Caudate nucleus (tissue), 63 donors: ENCODE measurements at places on chromosomes 13 and 19.

- DNase-seq: no peak
Measured at GRCh38 chr13:85278851-85279250, 520.4 kb downstream of the SLITRK6 start.

- DNase-seq: no peak
Measured at GRCh38 chr13:110538632-110539031, 22.9 kb downstream of the RAB20 start.

DNA sequence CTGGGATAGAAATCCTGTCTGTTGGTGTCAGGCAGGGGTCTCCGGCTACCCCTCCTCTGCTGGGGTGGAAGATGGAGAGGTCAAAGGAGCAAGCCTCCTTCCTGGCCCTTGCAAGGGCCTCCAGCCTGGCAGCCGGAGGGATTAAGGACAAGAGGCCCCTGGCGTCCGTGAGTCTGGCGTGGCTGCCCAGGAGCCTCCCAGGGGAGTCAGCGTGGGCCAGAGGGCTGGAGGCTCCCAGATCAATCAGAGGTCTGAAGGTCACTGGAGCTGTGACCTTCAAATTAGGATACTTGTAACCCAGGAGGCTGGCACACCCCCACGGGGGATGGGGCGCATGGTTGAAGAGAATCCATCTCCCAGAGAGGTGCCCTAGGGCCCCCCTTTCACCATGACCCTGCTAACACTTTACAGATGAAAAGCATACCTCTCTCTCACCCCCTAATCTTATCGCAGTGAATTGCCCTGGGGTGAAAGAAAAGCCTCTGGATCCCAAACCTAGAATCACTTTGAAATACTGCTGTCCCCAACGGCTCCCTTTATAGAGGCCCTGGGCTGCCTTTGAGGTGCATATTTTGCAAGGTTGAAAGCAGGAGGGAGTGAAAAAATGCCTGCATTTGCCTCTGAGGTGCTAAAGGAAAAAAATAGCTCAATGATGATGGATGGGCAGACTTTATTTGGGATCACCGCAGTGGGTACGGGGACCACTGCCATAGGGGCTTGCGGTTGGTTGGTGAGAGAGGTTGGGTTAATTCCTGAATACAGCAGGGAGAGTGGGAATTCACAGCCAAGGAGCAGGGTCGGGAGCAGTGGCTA lies 44.9 kb upstream of the PEG3 start:
- no peak for DNase-seq

- DNase-seq: no peak
Measured at GRCh38 chr19:18712981-18713380, 29.5 kb downstream of the CRTC1 start.

DNA sequence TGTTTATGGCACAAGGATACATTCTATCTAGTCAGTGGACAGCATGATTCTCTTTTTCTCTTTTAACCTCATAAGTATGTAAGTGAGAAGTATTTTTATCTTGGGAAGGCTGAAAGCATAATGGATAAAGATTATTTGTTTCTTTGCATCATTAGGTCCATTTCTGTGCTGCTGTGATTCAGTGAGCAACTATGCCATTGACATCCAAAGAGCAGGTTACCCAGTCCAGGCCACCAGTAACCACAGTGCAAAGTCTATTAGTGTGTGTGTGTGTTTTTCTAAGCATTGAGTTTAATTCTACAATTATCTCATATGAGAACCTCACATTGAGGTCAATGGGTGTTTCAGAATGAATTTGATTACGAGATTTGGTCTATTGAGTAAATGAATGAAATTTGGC lies 158.8 kb upstream of the DACH1 start:
- no peak for DNase-seq

DNA sequence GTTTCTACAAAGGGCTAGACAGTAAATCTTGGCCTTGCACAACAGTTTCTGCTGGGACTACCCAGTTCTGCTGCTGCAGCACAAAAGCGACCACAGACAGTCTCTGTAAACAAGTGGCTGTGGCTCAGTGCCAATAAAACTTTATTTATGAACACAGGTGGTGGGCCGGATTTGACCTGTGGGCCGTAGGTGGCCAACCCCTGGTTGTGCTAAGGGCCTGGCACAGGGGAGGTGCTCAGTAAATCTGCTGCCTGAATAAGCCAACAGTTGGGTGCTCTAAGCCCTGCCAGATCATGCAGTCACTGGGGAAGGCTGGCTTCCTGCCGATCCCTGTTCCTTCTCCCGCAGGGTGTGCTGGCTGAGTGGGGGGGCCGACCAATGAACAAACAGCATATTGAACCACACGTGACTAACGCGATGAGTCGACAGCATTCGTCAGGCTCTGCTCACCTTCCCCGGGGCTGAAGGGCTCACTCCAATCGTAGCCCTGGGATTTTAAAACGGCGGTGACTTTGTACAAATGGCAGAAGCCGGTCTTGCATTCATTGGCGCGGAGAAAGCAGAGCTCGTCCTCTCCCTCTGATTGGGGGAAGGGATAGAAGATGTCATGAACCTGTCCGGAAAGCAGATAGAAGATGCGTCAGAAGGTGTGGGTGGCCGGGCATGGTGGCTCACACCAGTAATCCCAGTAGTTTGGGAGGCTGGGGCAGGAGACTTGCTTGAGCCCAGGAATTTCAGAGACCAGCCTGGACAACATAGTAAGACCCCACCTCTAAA lies 24.3 kb upstream of the MYDGF start:
- peak; percentile 21 for DNase-seq

- no peak for DNase-seq
Measured at GRCh38 chr19:40740747-40741146, 9.5 kb downstream of the ACTMAP start.
